ENCODE measurements at places on chromosomes 1 and 21.
A peak's percentile ranks its signal among the peaks of the same experiment; 100 is the strongest.

- DNase-seq, result no peak
Measured at GRCh38 chr1:224502459-224503160, 68.0 kb upstream of the WDR26 start.

DNA sequence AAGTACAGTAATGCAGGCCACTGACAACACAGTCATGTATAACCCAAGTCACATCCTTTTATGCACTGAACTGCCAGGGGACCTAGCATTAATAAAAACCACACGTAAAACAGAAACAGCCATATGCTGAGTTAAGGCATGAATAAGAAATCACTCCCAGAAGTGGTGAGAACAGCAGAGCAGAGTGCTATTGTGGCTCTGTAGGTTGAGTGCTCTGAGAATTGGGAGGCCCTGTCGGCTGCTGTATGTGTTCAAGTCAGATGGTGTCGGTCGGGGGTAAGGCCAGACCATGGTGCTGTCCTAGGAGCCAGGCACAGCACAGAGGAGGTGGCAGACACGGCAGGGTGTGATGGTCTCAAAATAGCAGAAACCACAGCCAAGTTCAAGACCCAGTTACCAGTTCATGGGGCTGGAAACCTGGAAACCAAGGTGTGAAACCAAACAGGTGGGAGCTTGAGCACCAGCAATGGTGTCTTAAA is 126.6 kb upstream of the COA6 start:
- DNase-seq, result peak; percentile 36

DNA sequence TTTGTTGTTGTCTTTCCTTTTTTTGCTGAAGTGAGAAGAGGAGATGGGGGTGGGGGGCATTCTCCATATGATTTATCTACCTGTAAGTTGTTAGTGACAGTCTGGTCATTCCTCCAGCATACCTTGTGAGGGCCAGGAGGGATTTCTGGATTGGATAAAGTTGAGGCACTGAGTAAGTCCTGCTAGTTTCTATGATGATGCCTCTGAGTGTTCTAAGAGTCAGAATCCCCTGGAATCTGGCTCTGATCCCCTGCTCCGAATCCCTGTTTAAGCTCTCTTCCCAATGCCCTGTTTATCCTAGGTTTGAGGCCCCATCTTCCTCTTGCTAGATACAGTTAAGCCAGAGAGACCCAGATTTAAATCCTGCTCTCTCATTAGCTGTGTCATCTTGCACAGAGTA is 83.2 kb upstream of the HOOK1 start:
- DNase-seq, result no peak

- no peak for DNase-seq
Measured at GRCh38 chr1:184027826-184028695, 9.5 kb downstream of the COLGALT2 start.

All from GM19239 (cell line).